ENCODE measurements at places on chromosomes 5 and 9.

DNA sequence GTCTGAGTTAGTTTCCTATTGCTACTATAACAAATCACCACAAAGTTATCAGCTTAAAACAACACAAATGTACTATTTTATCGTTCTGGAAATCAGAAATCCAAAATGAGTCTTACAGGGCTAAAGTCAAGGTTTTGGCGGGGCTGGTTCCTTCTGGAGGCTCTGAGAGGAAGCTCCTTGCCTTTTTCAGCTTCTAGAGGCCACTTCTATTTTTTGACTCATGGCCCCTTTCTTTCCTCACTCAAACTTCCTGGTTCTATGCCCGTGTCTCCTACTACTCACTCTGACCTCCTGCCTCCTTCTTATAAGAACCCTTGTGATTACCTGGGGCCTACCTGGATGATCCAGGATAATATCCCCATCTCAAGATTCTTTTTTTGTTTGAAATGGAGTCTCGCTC lies 48.2 kb downstream of the GABBR2 start:
- DNase-seq: no peak

DNA sequence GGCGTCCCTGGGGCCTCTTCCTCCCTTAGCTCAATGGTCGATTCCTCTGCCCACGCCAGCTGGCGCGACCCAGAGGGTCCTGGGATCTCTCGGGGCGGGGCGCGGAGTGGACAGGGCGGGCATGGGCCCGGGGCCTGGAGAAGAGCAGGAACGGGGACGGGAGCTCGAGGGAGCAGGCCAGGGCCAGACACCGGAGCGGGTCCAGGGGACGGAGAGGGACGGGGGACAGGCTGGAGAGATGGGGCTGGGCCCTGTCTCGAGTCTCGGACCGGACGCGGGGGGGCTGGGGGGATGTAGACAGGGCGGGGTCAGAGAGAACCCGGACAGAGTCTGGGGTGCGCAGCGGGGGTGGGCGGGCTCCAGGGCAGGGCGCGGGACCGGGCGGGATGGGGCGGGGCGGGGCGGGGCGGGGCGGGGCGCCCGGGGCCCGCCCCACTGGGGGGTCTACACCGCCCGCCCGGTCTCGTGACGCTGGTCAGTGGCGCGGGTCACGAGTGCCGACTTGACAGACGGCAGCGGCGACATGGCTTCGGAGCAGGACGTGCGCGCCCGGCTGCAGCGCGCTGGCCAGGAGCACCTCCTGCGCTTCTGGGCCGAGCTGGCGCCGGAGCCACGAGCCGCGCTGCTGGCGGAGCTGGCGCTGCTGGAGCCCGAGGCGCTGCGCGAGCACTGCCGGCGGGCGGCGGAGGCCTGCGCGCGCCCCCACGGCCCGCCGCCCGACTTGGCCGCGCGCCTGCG lies at the start of gene UAP1L1:
UAP1L1 (plus strand) TSS at position 508 of the 738 bp plus-strand sequence; CDS start at position 524, 16 bp downstream.
- no peak for DNase-seq

DNA sequence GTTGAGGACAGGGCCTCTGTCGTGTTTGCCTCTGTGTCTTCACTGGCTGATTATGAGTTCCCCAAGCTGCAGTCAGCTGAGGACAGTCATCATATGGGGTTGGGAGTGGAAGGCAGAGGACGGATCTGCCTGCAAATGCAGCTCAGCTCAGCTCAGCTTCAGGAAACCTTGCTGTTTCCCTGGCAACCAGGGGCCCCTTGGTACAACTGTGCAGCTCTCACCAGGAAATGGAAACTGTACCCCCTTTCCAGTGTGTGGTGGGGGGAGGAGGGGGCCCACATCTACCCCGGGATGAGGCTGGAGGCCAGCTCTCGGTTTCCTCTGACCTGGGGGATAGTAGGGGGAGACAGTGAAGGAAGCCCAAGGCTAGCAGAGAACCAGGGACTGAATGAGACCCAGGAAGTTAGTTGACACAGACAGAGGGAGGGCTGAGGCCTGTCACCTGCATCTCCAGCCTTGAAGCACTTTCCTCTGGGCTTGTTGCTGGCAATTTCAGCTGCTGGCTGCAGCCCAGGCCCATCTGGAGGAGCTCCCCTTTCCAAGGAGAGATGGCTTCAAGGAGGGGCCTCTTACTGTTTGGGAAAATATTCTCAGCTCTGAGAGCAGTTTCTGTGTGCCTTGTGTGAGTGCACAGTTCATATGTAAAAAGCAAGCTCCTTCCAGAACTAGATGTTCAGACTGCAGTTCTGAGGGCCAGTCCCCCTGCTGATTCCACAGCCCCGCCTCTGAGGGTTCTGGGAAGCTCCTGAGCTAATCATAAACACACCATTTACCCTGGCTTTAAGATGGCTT lies 6.9 kb downstream of the ANXA6 start:
- DNase-seq: no peak

DNA sequence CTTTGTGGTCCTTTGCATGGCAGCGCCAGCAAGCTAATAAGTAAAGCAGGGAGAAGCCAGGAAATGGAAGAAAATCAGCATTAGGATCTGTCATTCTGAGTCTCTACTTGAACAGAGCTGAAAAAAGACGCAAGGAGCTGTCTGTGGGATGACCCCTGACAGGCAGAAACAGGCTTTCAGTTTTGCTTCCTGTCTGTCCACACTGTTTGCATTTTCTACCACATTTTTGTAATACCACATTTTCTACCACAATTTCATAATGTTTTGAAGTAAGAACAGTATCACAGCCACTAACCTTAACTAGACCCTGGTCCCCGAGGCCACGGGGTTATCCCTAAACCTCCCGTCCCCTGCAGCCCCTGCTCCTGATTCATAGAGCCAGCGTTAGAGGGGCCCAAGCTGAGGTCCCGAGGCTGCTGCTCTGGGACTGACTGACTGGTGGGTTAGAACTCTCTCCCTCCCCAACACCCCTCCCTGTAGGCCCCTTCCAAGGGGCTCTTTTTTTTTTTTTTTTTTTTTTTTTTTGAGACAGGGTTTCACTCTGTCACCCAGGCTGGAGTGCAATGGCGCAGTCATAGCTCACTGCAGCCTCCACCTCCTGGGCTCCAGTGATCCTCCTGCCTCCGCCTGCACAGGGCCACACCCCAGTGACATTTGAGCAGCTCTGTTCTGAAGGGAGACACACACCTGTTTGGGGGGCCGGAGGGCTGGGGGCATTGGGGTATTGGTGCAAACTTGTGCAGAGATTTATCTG lies 4.0 kb upstream of the CLIC3 start:
- DNase-seq: no peak

- DNase-seq: no peak
These were observed 680 bp downstream of the GPX8 start for GRCh38 chr5:55160493-55161209.

DNA sequence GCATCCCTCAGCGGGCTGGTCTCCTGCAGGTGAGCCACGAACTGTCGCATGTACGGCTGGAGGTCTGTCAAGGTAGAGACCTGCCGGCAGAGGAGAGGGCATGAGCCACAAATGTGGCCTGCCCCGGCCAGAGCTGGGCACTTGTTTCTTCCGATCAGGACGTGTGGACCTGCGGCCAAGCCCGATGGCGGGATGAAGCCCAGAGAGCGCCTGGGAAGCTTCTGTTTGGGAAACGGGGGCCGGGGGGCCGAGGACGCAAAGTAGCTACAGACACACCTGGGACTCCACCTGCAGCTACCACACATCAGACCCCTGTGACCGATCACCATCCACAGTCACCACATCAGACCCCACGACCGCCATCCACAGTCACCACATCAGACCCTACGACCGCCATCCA lies 22.7 kb downstream of the TERT start:
- DNase-seq: no peak

DNA sequence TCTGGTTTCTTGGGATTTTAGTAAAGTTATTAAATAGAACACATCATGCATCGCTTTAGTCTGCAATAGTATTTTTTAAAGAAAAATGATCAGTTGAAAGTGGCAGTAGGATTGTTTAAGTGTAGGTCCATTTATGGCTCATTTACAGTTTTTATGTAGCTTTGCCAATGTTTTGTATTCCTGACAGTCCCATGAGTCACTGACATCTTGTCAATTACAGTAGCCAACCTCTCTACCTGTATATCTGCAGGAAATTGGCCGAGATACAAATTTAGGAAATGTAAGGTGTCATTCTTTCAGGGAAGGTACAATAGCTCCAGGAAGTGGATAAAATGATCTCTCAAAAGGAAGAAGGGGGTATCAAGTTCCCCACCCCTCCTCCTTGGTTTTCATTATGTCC lies 47.7 kb upstream of the MTAP start:
- no peak for DNase-seq

DNA sequence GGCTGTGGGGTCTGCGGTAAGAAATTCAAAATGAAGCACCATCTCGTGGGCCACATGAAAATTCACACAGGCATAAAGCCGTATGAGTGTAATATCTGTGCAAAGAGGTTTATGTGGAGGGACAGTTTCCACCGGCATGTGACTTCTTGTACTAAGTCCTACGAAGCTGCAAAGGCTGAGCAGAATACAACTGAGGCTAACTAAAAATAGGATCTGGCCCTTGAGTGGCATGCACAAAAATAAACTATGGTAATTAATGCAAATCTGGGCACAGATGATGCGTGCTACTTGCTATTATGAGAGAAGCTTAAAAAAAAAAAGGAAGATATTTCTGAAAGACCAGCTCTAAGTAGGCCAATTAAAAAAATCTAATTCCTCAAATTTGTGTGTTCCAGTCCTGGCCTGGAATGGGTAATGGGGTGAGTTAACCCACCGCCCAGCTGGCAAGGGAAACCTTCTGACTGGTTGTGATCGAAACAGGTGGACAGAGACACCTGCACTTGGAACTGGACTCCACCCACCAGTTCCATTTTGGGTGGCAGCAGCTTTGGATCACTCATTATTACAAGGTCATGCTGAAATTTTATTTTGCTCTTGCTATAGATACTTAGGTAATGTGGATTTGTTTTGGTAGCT lies 26.6 kb upstream of the ZBTB34 start:
- DNase-seq: no peak

DNA sequence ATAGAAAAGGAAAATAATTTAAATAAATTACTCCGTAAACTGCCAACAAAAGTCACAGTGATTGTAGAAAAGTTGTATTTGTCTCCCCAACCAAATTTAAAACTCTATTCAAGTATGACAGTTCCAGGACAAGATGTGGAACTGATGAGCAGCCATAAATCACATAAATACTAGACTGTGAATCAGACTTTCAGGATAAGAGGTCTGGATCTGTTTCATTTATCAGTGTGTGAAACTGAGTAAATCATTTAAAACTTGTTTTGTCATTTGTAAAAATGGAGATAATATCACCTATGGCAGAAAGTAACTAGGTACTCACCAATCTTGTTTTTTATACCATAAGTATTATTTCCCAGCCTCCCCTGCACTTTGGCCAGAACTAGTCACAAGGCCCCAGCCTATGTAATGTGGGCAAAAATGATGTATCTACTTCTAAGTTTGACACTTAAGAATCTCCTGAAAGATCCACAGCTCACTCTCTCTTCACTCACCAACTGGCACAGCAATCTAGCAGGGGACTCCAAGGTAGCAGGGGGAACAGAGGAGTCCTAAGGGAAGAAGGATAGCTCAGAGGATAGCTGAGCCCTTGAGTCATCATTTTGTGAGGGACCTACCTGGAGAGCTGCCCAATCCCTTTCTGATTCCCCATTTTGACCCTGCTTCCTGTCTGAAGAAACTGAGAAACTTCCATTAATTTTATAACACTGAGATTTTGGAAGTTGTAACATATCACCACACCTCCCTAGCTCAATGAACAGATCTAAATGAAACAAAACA lies 31.6 kb downstream of the TMEM161B start:
- DNase-seq: no peak

- no peak for DNase-seq
These were observed 10.4 kb downstream of the TEX48 start for GRCh38 chr9:114671605-114672004.

- DNase-seq: no peak
These were observed 24.2 kb downstream of the CORO2A start for GRCh38 chr9:98168153-98168780.

DNA sequence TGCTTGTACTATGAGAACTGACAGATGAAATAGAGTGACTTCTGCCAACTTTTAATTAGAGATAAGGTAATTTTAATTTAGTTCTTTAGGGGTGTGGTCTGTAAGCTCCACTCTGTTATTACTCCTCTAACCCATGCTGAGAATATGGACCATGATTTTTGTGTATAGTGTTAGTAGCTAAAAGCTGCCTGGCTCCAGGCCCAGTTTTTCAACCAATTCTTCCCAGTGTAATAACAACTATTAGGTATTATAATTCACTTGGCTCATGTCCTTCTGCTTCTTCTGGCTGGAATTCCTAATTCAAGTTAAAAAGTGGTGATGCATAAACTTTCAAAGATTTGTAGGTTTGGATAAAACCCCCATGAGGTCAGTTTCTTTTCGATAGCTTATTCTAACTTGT lies 216.3 kb downstream of the ISL1 start:
- no peak for DNase-seq

GRCh38 chr5:172348084-172348483 lies 64.5 kb upstream of the UBTD2 start:
- DNase-seq: no peak

- no peak for DNase-seq
These were observed 109.4 kb downstream of the CARTPT start for GRCh38 chr5:71828291-71829040.

DNA sequence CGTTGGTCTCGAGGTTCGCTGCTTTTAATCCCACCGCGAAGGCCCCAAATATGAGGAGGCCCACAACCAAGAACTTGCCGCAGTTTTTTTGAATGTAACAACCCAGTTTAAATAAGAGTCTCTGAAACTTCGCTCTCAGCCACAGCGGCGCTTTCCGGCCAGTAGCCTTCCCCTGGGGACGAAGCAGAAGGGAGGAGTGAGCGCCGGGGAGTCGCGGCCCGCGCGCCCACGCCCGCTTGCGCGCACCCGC lies 10.4 kb downstream of the PTCH1 start:
- DNase-seq: no peak

GRCh38 chr9:98182069-98182820 lies 10.2 kb downstream of the CORO2A start:
- DNase-seq: no peak

GRCh38 chr5:168227973-168228615 lies 63.4 kb upstream of the WWC1 start:
- no peak for DNase-seq

GRCh38 chr5:145903113-145903512 lies 30.3 kb upstream of the GRXCR2 start:
- DNase-seq: no peak

- DNase-seq: no peak
These were observed 172.6 kb upstream of the RAI14 start for GRCh38 chr5:34483442-34484033.

- no peak for DNase-seq
These were observed 218.1 kb downstream of the AUH start for GRCh38 chr9:91143642-91144041.

GRCh38 chr5:170357955-170358444 lies 31.2 kb downstream of the KCNMB1 start:
- no peak for DNase-seq

- DNase-seq: no peak
These were observed 108.6 kb downstream of the SERINC5 start for GRCh38 chr5:80147119-80147815.

GRCh38 chr5:96189028-96189826 lies 227.6 kb upstream of the ELL2 start:
- no peak for DNase-seq

- no peak for DNase-seq
These were observed 466.9 kb downstream of the DMRTA1 start for GRCh38 chr9:22913518-22913917.

Data from NCI-H1694 (cell line).